ENCODE measurements at places on chromosomes 5 and 9.

- no peak for DNase-seq
Measured at GRCh38 chr5:144329681-144330080, 159.0 kb downstream of the KCTD16 start.

DNA sequence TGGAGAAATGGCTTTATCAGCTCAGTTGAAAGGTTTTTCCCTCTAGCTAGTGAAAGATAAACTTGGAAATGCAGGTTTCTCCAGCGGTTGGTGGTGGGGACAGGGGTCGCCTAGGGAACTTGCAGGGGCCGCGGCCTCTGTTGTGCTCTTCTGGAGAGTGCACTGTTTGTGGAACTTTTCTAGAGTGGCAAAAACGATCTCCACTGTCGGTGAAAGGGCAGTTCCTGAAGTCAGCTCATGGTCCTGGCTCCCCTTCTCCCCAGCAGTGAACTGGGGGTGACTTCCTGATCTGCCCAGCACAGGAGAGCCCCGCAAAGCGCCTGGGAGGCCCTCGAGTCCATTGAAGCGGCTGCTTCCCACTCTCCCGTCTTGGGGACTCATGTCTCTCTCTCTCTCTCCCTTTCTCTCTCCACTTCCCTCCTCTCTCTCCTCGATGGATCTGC, 3.2 kb downstream of the IRX1 start:
- no peak for DNase-seq

DNA sequence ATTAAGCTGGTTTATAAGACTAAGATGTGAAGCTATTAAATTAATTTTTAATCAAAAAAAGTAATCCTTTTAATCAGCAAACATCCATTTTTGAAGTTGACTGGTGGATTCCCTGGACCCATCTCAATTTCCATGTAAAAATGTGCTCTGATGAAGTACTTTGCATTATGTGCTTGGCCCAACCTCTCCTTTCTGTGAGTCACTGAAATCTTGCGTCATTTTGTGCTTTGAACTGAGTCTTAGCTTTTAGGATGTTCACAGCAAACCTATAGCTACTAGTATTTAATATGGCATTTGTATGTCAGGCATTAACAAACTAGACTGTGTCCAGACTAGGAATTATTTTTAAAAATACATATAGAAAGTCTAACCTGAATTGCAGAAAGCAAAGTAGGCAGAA, 55.0 kb upstream of the CDH12 start:
- DNase-seq: no peak

- no peak for DNase-seq
Measured at GRCh38 chr5:67799732-67800234, 415.8 kb upstream of the PIK3R1 start.
